ENCODE measurements at places on chromosomes 12 and 14. TPM values are rescaled to one million over a fixed set of nuclear protein-coding genes. Genes with fewer than 3 reads are reported as not detected.

DNA sequence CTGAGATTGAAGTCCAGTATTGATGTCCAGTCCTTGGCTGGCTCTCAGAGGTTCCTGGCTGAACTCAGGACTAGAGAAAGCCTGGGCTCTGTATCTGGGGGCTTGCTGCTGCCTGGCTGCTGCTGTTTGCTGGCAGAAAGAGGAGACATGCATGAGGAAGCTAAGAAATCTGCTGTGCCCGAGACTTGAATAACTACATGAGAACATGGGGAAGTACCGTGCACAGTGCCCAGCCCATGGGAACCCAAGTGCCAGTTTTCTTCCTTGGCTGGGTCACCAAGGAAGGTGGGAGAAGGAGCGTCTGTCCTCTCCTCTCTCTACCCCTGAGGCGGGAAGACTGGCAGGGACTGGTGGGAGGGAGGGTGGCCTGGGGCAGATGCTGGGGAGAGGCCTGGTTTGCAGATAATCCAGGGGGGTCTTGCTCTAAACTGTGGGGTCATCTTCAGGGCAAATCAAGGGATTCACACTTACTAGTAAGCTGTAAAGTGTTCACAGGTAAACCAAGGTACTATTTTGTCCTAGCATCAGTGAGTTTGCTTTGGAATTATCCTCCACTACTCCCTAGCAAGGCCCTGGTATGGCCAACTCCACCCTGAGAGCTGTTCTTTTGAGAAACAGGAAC lies 13.8 kb upstream of the ZFP36L1 start:
- DNase-seq: no peak

DNA sequence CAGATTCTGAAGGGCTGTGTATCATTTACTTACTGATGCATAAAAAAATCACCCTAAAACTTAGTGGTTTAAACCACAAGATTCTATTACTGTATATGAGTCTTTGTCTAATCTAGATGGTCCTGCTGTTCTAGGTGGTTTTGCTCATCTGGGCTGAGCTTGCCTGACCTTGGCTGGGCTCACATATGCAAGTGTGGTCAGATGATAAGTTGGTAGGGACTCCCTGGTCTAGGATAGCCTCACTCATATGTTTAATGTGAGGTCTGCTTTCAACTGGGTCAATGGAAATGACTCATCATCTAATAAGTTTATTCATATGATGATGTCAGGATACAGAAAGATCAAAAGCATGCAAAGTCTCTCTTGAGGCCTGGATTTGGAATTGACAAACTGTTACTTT lies 887.8 kb downstream of the TRHDE start:
- no peak for DNase-seq

ITGB7 gene
- polyA plus RNA-seq: 2.3 TPM

ANG gene
- 6.7 TPM for polyA plus RNA-seq

KLHL33 gene
- 0.23 TPM for polyA plus RNA-seq

- no peak for DNase-seq
These were observed 170.9 kb upstream of the RTL1 start for GRCh38 chr14:101074196-101075024.

- no peak for DNase-seq
These were observed 82.7 kb downstream of the KTN1 start for GRCh38 chr14:55662752-55663151.

GRCh38 chr14:80653956-80654355 lies 287.6 kb downstream of the CEP128 start:
- no peak for DNase-seq

DNA sequence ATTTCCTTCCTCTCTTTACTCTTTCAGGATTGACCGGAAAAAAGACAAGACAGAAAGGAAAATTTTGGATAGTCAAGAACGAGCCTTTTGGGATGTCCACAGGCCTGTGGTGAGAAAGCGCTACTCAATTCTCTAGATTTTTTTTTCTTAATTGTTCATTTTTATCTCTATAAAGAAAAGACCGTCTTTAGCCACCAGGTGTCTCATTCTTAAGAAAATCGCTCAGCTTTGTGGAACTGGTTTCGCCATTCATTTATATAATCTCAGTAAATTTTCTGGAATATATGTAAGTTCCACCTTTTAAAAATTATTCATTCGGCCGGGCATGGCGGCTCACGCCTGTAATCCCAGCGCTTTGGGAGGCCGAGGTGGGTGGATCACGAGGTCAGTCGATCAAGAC lies 421.1 kb downstream of the DPF3 start:
- DNase-seq: no peak

SCNN1A gene
- polyA plus RNA-seq: 64.1 TPM

- DNase-seq: no peak
These were observed at the start of gene CLECL1 for GRCh38 chr12:9732921-9733461. TSS of gene CLECL1 (minus strand) at chr12:9733097.

DNA sequence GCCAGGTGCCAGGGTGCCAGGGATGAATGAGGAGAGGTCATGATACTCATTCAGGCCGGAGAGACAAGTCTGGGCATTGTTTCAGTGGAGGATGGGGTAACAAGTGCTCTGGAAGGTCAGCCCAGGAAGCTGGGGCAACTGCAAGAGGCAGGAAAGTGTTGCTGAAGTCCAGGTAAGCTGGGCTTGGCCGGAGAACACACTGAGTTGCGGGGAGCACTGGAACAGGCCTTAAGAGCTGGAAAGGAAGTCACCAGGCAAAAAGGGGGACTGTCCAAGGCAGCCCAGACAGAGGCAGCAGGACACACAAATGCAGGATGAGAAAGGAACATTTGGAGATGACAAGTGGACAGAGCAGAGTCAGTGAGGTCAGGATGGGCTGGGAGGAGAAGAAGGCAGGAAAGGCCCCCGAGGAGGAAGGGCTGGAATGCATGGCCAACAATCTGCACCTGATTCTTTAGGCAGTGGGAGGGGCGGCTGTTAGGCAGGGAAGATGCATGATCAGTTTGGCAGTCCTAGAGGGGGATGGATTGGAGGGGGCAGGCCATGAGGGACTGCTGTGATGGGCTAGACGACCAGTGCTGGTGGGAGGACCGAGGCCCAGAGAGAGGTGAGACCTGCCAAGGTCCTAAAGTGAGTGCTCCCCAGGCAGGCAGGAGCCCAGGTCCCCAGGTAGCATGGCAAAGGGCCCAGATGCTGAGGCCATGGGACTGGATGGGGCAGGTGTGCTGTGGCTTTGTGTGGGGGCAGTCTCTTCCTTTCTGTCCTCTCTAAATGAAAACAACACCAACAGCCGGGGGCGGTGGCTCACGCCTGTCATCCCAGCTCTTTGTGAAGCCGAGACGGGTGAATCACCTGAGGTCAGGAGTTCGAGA lies 17.2 kb upstream of the HHIPL1 start:
- no peak for DNase-seq

DNA sequence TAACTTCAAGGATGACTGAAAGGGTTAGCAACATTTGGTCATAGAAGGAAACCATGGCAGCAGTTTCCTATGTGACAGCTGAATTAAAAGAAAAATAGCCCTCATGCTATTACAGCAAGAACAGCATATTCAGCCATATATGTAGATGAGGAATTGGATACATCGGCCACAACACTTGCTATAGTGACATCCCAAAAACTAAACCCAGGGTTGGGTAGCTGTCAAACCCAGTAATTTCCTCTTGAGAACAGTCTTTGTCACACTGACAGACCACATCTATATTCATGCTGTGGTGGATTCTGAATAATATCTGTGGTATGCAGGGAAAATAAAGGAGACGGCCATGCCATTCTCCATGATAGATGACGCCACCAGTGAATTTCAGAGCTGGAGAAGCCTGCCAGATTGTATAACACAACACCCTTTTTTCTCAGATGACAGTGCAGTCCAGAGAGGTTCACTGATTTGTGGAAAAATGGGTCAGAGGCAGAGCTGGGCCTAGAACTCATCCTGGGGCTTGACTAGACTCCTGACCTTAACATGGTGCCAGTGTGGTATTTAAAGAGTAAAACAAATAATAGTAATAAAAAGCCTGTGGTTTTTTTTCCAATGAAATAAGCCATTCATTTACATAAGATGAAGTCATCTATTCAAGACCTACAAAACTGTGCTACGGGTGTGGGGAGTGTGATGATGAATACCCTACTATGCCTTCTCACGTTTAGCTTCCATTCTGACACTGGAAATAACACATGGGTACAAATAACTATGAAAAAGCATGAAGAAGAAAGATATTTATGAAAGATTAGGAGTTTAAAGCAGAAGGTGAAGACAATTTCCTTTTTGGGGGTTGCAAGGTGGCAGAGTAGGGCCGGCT lies 32.3 kb downstream of the EFCAB11 start:
- DNase-seq: no peak

GRCh38 chr14:81829447-81829846 lies 295.8 kb upstream of the SEL1L start:
- no peak for DNase-seq

DNA sequence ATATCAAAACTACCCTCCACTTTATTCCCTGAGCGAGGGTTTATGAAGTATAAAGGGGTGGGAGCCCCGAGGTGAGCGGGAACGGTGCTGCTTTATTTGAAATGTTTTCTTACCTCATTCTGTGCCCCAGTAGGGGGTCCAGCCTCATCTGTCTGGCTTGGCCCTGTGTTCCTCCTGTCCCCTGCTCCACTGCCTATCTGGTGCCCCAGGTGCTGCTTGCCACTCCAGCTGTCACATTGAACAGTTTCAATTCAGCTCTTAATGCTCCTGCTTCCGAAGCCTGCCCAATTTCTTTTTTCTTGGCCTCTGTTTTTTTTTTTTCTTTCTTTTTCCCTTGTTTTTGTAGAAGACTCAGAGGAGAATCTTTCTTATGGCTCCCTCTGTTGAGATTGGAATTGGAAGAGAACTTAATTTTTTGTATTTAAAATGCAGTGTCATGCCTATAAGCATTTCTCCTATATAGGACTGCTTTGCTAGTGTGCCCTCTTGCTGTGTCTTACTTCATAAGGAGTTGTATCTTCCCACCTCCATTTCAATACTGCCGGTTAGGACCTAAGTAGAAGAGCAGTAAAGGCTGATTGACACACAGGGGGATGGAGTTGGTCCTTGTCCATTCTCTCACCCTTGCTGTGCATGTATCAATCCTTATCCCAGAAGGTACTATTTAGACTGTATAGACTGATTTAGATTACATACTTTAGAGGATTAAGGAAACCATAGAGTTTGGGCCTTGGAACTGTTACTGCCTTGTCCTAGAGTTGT lies 2.3 kb downstream of the ATXN7L3B start:
- DNase-seq: no peak

GRCh38 chr12:117671734-117672133 lies 297.1 kb downstream of the KSR2 start:
- DNase-seq: no peak

All from renal cortex interstitium (tissue), 15 donors.